Articular chondrocyte of knee joint (primary cell): ENCODE measurements at places on chromosomes 3 and 15. TPM values are rescaled to one million over a fixed set of nuclear protein-coding genes. Genes with fewer than 3 reads are reported as not detected.

Gene CHRNB4
- total RNA-seq, result not detected in 2 replicates

Gene C3orf85
- not detected in 2 replicates for total RNA-seq

Gene CCR3
- total RNA-seq, result 0.13 TPM in 1 of 2 replicates, not detected in the other

Gene TMEM45A
- 94.2 and 99.8 TPM in 2 replicates for total RNA-seq

Gene CCR1
- total RNA-seq, result 0.65 and 1.3 TPM in 2 replicates

Gene TNFAIP8L3
- 3.0 and 5.9 TPM in 2 replicates for total RNA-seq

Gene CRTAP
- 301 and 358 TPM in 2 replicates for total RNA-seq

Gene LDHAL6B
- not detected in 2 replicates for total RNA-seq

Gene SLC38A3
- 0.11 and 0.39 TPM in 2 replicates for total RNA-seq

Gene CEMIP
- total RNA-seq, result 1,480 and 1,735 TPM in 2 replicates

Gene CCR8
- not detected in 2 replicates for total RNA-seq

Gene KCNH8
- not detected in 2 replicates for total RNA-seq

Gene MEGF11
- not detected in 2 replicates for total RNA-seq

Gene TGM5
- total RNA-seq, result 0.22 and 0.78 TPM in 2 replicates

Gene PLA2G4E
- total RNA-seq, result not detected in 2 replicates

Gene PAQR5
- 0.13 and 4.8 TPM in 2 replicates for total RNA-seq

Gene MCF2L2
- 0.65 and 1.0 TPM in 2 replicates for total RNA-seq

Gene CIB2
- total RNA-seq, result 3.8 and 4.1 TPM in 2 replicates

Gene ZCWPW2
- 0.91 and 2.2 TPM in 2 replicates for total RNA-seq

Gene LYSMD2
- 4.8 and 5.4 TPM in 2 replicates for total RNA-seq

Gene EPB42
- total RNA-seq, result not detected in 2 replicates

Gene CAPN7
- total RNA-seq, result 45.2 and 46.9 TPM in 2 replicates

Gene AGBL1
- under 0.01 TPM in 1 of 2 replicates, not detected in the other for total RNA-seq

Gene CCDC12
- total RNA-seq, result 17.6 and 22.5 TPM in 2 replicates

Gene PCOLCE2
- 102 and 124 TPM in 2 replicates for total RNA-seq

Gene NSUN3
- 16.5 and 18.3 TPM in 2 replicates for total RNA-seq

Gene PLCH1
- not detected in 2 replicates for total RNA-seq

Gene ENTPD3
- 1.4 and 1.7 TPM in 2 replicates for total RNA-seq

Gene TMPRSS7
- total RNA-seq, result not detected in 2 replicates

Gene ITIH1
- total RNA-seq, result not detected in 2 replicates

Gene WNT5A
- total RNA-seq, result 141 and 519 TPM in 2 replicates

Gene CLDN18
- under 0.01 TPM in 1 of 2 replicates, not detected in the other for total RNA-seq

Gene GOLGA8Q
- 1.7 and 2.4 TPM in 2 replicates for total RNA-seq

Gene COL8A1
- 32.1 and 134 TPM in 2 replicates for total RNA-seq

Gene LRRIQ4
- under 0.01 TPM in 1 of 2 replicates, not detected in the other for total RNA-seq

Gene AKAP13
- 96.4 and 101 TPM in 2 replicates for total RNA-seq

Gene DHX30
- 43.0 and 44.0 TPM in 2 replicates for total RNA-seq

Gene GABRR3
- not detected in 2 replicates for total RNA-seq

Gene DLEC1
- 0.26 and 0.54 TPM in 2 replicates for total RNA-seq

Gene CLDN16
- not detected in 2 replicates for total RNA-seq

Gene SPINT1
- 0.26 and 0.97 TPM in 2 replicates for total RNA-seq

Gene SLC28A2
- total RNA-seq, result not detected in 2 replicates

Gene SMAD6
- total RNA-seq, result 86.9 and 91.2 TPM in 2 replicates

Gene ATP13A5
- total RNA-seq, result not detected in 2 replicates

Gene COL6A5
- total RNA-seq, result not detected in 2 replicates

Gene PTPN23
- 12.9 and 21.7 TPM in 2 replicates for total RNA-seq

Gene KBTBD12
- total RNA-seq, result under 0.01 TPM in 1 of 2 replicates, not detected in the other

Gene C3orf49
- total RNA-seq, result not detected in 2 replicates

Gene SEMA6D
- total RNA-seq, result 10.5 and 11.1 TPM in 2 replicates

Gene GOLGA8O
- 0.97 and 1.3 TPM in 2 replicates for total RNA-seq

Gene TMEM212
- total RNA-seq, result not detected in 2 replicates

Gene KIF15
- total RNA-seq, result 4.1 and 8.4 TPM in 2 replicates
